ENCODE measurements at places on chromosomes 12 and 14.

GRCh38 chr14:50829489-50830043, 1.4 kb downstream of the NIN start:
- no peak for DNase-seq

GRCh38 chr14:58740379-58740935, 102.7 kb downstream of the DACT1 start:
- no peak for DNase-seq

- peak; percentile 71 for DNase-seq
These were observed 5.8 kb downstream of the CCNB1IP1 start for GRCh38 chr14:20327005-20327869.

DNA sequence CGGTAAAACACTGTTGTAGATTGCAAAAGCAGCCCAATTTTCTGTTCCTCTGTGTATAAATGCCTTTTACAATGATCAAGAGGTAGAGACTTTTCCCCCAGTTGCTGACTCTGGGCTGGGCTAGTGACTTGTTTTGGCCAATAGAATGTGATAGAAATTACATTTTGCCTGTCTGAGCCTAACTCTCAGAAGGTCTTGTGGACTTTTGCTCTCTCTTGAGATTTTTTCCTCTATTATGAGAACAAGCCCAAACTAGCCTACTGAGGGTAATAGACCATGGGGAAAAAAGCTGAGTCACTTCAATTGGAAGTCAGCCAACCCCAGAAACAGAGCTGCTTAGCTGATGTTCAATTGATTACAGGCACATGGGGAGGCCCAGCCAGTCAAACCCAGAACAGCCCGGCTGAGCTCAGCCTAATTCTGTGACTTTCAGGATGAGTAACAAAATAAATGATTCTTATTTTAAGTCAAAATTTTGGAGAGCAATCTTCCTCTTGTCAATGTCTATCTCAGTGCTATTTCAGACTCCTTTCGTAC, 61.4 kb downstream of the MYF5 start:
- DNase-seq, result peak; percentile 96

GRCh38 chr14:101813833-101814232, 52.3 kb downstream of the PPP2R5C start:
- no peak for DNase-seq

DNA sequence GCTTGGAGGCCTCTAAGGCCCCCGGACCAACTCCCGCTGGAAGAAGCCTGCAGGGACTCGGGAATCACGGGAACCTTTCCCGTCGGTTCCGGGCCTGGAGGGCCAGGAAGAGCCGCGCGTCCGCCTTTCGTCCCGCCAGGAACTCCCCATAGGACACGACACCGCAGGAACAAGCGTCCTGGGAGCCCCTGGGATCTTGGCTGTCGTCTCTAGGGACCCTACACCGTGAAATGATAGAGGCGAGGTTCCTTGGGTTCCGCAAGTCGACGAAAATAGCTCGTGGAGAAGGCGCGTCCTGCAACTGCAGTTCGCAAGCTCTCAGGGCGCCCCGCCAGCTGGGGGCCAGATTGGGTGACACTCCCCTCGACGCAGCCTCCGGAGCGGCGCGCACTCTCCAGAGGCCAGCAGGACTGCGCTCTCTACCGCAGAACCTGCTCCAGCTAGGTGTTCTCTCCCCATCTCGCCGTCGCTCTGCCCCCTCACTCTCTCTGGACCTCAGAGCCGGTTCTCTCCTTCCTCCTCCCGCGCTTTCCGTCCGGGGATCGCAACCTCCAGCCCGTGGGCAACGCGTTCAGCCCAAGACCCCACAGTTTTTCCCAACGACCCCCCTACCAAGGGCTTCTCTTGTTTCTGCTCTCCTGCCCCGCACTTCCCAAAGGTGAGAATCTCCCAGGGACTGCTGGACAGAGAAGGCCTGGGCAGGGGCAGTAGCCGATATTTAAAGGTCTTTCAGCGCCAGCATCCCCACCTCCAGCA, 776 bp downstream of the BMP4 start:
- peak; percentile 27 for DNase-seq

DNA sequence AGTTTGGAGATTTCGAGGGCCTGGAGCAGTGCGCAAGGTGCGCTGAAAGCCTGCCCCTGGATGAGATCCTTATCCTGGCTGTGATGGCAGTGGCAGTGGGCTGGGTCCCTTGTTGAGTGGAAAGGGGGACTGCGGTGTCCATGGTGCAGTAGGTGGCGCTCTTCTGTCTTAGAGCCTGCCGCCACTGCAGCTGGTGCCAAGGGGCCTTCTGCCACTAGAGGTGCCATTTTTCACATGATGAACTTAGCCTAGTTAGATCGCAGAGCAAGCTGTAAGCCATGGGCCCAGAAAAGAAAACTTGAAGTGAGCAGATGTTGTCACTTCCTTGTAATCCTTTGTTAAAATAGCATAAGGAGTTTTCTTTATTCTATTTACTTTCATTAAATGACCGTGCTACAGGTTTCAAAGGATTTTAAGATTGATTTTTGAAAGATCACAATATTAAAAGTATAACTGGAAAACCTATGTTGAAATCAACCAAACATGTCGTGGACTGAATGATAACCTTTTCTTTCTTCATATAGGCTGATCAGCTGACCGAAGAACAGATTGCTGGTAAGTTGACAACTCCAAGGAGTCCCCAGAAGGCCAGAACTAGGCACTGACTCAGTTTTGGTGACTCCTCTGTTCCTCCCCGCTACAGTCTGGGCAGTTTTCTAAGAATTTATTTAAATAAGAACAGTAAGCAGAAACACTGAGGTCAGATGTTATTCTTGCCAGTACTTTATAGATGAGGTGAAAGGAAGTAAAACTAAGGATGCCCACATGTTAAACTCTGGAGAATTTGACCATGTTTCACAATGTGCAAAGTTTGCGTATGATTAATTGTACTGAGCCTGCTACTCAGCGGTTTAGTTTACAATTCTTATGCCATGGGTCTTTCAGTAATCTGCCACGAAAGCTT, 3.0 kb downstream of the CALM1 start:
- DNase-seq, result peak; percentile 93

DNA sequence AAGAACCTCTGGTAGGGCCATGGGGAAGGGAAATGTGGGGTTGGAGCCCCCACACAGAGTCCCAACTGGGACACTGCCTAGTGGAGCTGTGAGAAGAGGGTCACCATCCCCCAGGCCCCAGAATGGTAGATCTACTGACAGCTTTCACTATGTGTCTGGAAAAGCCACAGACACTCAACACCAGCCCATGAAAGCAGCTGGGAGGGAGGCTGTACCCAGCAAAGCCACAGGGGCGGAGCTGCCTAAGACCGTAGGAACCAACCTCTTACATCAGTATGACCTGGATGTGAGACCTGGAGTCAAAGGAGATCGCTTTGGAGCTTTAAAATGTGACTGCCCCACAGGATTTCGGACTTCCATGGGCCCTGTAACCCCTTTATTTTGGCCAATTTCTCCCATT, 97.8 kb downstream of the HMGA2 start:
- no peak for DNase-seq

- DNase-seq, result no peak
These were observed 1.9 kb downstream of the TRIP11 start for GRCh38 chr14:92037989-92038388.

GRCh38 chr12:45183246-45183645, 32.6 kb upstream of the ANO6 start:
- no peak for DNase-seq

GRCh38 chr14:95070748-95071435, 86.4 kb downstream of the DICER1 start:
- DNase-seq, result no peak

- no peak for DNase-seq
These were observed 36.4 kb upstream of the NCOR2 start for GRCh38 chr12:124603831-124604251.

DNA sequence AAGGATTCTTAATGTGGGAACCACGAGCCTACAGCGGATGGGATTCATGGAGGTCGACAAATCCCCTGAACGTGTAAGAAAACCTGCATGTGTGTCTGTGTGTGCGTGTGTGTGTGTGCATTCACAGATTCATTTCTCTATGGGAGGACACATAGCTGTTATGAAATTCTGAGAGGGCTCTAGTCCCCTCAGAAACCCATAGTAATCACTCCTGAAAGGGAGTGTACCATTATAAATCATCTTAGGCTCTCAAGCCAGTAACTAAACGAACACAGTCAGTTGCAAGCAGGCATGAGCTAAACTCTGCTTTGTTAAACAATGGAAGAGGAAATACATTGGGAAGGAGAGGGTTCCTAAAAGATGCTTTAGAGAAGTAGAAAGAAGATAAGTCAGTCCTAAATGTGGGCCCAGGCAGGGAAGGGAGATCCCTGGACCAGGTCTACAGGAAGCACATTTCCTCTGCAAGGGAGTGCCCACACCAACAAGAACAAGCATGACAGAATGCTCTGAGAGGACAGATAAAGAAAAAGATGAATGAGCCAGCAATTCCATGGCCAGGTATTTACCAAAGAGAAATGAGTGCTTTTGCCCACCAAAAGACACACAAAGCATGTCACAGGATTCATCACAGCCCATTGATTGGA, 91.3 kb downstream of the ITPR2 start:
- DNase-seq, result peak; percentile 40
